ENCODE measurements at places on chromosomes 1 and 21.
A peak's percentile ranks its signal among the peaks of the same experiment; 100 is the strongest.

GRCh38 chr1:203179667-203180005 lies 4.0 kb upstream of the MYBPH start:
- DNase-seq, result no peak

GRCh38 chr1:73205294-73205973 lies 923.1 kb upstream of the NEGR1 start:
- DNase-seq, result no peak

DNA sequence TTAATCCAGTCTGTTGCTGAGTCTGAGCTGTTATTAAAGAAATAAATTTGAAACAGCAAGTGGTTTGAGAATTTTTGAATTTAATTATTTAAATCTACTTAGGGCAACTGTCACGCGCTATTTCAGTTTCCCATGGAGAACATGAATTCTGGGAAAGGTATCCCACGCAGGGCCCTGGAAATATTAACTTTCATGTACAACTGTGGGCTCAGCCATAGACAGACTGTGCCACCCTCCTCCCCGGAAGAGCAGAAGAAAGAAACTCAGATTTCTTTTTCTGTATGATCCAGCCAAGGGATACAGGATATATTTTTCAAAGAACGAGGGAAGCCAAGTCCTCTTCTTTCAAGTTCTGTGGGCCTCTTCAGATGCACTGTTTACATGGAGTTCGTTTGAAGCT lies 172.6 kb upstream of the LMO4 start:
- DNase-seq, result no peak

- no peak for DNase-seq
Measured at GRCh38 chr1:245054507-245055270, 100.1 kb upstream of the KIF26B start.

DNA sequence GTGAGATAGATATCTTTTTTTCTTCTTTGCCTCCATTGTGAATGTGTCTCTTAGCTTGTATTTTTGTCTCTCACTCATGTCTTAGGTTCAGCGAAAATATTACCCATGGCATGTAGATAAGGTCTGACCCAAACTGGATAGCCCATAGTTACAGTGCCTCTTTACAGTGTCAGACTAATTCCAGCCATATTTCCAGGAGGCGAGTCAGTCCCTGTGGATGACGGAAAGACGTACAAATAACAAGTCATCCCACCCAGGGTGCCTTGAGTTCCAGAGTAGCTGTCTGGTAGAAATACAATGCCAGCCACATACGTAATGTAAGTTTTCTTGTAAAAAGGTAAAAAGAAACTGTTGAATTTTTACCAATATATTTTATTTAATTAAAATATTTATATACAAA lies 157.3 kb downstream of the ZNF281 start:
- DNase-seq, result peak; percentile 43

DNA sequence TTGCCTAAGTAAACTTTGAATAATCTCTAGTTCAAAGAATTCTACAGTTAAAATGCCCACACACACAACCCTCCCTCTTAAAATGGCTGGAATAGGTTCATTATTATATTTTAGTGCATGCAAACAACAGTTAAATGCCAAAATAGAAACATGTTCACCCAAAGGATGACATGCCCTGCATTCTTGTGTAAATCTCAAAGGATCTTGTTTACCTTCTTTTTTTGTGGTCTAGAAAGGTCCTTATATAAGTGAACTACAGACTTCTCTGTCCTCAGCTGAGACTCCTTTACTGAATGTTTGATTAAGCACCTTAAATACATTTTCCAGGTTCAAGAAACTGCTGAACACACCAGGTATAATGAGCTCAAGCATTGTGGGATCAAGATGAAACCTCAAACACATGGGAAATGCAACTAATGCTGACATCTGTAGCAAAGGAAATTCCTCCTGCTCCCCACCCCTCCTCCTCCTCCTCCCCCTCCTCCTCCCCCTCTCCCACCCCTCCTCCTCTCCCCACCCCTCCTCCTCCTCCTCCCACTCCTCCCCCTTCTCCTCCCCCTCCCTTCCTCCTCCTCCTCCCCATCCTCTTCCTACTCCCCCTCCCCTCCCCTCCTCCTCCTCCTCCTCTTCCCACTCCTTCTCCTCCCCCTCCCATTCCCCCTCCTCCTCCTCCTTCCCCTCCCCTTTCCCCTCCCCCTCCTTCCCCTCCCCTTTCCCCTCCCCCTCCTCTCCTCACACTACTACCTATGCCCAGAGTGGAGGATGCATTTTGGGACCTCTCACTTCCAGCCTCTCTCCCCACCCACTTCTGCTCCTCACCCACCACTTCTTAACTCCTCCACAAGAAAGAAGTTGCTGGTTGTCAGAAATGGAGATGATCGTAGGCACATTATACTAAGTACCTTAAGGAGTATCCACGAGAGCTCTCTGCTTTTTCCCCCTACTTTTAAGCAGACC lies 233.9 kb downstream of the MRPL39 start:
- no peak for DNase-seq

- no peak for DNase-seq
Measured at GRCh38 chr1:156406251-156406650, 37.2 kb downstream of the RHBG start.

GRCh38 chr1:197076585-197076984 lies 9.5 kb upstream of the F13B start:
- DNase-seq, result no peak

- peak; percentile 77 for DNase-seq
Measured at GRCh38 chr1:116951200-116951935, 41.7 kb downstream of the PTGFRN start.

DNA sequence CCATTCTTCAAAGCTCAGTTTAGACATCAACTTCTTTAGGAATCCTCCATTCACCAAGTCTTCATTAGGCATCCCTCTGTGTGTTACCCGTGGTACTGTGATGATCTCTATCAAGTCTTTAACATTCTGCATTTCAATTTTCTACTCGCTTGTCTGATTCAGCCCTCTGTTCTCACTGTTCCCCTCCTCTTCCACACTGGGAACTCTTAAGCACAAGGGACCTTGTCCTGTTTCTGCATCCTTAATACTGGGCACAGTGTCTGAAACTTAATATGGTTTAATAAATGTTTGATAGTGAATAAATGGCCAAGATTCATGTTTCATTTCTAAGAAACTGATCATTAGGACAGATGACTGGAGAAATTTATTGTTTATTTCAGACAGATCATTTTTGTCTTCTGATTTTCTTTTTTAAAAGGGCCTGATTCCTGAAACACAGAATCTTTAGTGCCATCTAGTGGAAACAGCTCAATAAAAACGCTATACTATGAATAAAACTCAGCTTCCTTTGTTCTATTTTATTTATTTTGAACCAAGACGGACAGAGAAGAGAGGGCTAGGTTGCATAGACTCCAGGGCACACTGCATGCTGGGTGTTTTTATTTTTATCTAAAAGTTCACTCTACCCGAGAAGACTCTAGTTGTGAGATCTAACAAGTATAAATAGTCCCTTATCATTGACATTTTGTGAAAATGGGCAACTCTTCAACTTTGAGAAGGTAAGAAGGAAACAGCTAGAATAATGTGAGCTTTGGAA lies 7.0 kb upstream of the TRIM45 start:
- DNase-seq, result peak; percentile 21

DNA sequence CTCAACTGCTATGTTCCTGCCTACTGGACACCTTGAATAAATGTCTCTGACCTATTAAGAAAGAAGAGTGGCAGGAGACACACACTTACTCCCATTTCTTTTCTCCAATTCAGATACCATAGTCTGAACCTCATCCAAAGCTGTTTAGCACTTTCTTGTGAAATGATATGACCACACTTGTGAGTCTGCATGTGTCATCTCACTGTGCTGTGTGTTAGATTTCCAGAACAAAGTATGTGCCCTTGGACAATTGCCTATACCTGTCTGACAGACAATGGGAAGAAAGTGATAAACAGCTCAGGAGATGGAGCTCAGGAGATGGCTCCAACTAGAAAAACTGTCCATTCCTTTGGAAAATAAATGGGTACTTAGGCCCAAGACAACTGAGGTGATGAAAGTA lies 48.4 kb downstream of the USP48 start:
- DNase-seq, result no peak

DNA sequence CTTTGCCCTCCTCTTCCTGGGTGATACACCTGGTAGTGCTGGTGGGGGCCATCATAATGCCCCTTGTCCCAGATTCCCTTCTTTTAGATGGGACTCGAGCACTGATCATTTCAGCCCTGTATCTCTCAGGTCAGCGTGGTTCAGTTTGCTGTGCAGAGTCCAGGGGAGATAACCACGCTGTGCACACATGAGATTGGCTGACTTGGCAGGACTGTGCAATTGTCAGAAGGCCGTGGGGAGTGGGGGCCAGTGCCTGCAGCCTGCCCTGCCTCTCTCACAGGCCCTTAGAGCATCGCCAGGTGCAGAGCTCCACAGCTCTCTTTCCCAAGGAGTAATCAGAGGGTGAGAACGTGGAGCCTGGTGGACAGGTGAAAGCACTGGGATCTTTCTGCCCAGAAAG lies 15.2 kb downstream of the EPHX1 start:
- no peak for DNase-seq

GRCh38 chr1:69765951-69766350 lies 198.2 kb downstream of the LRRC7 start:
- DNase-seq, result no peak

GRCh38 chr1:201080135-201080534 lies 32.1 kb downstream of the CACNA1S start:
- no peak for DNase-seq

- DNase-seq, result no peak
Measured at GRCh38 chr1:84634536-84635205, 55.6 kb downstream of the SSX2IP start.

- no peak for DNase-seq
Measured at GRCh38 chr1:43812579-43812978, 105.2 kb downstream of the ST3GAL3 start.

All from Daoy (cell line).